ENCODE measurements at places on chromosomes 7 and 10.

GRCh38 chr7:111145472-111145871 is 54.5 kb downstream of the LRRN3 start:
- no peak for DNase-seq

DNA sequence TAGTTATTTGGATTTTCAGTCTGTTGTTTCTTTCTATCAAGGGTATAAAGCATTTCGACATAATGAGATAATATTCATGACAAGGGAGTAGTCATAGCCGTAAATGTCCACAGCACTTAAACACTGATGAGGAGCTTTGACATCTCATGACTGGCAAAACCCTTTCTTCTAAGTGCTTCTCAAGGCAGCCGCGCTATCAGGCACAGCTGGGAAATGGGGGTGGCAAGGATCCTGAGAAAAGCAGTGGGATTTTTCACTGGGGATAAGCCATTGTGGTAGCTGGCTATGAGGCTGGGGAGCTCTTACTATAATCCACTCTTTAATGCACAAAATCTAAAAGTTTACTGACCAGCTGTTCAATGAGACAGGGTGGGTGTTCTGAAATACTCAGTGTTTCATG is 493.2 kb upstream of the KLF6 start:
- no peak for DNase-seq

DNA sequence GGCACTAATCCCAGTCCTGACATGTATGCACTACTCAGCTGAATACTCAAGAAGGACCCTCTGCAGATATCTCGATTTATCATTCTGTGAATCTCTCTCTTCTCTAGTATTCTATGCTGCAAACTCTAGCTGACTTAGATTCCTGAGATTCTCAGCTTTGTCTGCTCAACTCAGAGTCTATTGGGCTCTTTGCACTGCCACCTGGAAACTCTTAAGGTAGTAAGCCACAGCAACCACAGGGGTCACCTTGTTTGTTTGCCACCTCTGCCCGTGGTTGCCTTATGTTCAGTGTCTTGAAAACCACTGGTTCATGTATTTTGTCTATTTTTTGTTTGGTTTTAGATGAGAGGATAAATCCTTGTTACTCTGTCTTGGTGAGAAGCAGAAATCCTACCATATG is 72.9 kb downstream of the SP8 start:
- DNase-seq: no peak

DNA sequence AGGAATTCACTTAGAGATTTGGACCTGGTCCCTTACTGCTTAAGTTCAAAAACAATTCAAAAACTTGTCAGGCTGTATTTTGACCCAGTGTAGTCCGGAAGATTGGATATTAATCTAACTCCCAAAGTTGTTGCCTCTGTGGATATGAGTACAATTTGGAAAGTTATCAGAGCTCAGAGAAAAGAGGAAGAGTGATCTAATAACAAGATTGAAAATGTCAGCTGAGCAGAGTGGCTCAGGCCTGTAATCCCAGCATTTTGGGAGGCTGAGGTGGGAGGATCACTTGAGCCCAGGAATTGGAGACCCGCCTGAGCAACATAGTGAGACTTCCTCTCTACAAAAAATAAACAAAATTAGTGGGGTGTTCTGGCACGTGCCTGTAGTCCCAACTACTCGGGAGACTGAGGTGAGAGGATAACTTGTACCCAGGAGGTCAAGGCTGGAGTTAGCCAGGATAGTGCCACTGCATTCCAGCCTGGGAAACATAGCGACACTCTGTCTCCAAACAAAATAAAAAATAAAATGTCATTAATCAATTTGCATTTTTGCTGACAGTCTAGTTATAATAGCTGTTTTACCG is 3.2 kb upstream of the ASCC1 start:
- no peak for DNase-seq

DNA sequence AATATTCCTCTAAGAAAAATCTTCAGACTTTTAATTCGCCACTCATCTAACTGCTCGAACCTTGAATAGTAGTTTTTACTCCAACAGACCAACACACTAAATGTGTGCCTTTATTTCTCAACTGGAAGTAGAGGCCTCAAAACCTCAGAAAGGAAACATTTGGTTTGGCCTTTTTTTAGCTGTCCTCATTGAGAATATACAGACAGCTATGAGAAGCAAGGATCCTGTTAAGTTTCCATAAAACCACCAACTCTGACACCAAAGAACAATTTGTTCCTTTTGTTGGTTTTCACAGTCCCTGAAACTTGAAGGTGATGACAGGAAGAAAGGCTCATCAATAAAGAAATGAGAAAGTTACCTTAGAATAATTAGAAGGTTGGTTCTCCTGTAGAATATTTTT is 199.2 kb upstream of the MEOX2 start:
- DNase-seq: no peak

DNA sequence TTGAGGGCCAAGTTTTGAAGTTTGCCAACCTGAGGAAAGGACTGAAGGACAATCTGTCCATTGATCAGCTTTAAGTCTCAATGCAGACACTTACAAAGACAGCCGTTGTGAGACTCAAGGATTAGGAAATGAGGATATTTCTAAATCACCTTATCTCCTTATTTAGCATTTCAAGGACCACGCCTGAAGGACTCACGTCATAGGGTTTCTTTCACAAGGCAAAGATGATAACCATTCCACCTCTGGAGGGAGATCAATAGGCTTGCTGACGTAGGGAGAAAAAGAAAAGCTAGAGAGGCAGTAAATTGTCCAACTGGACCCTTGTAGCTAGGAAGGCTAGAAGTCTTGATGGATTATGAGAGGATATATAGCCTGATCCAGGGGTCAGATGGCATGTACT is 3.3 kb upstream of the ASB4 start:
- no peak for DNase-seq

GRCh38 chr10:132065491-132066105 is at the start of gene JAKMIP3:
Gene JAKMIP3 (plus strand): TSS chr10:132065946. CDS start chr10:132104809, 38,863 bp downstream.
- DNase-seq: no peak

DNA sequence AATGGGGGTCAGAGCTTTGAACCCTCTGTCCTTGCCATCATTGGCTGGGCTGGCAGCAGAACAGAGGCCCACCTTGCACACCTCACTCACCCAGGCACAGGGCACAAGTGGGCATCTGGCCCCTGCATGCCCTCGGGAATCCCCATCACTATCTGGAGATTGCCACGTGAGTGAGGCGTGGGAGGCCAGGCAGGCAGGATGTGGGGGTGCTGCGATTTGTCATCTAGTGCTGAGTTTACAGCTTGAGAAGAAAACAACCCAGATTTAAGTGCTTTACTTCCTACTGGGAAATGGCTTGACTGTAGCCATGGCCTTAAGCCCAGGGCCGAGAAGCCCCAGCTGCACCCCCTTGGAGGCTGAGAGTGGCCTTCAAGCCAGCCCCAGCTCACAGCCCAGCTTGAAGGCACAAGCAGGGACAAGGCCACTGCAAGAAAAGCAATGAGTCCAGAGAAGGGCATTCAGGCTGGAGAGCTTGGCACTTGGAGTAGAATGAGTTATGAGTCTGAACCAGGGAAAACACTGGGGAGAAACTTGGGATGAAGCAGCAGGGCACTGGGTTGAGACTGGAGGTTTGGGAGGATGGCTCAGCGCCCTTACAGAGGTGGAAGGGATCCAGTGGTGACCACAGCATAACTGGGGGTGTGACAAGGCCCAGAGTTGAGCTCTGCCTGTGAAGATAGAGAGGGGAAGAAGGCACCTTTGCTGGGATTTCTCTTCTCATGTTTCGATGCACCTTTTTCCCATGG is 123.0 kb downstream of the CXCL12 start:
- DNase-seq: no peak

GRCh38 chr10:101829561-101830315 is 11.5 kb upstream of the OGA start:
- peak; percentile 61 for DNase-seq

- peak; percentile 58 for DNase-seq
These were observed 121.5 kb downstream of the KAT6B start for GRCh38 chr10:74947781-74948401.

- DNase-seq: no peak
These were observed 662 bp downstream of the POLR3A start for GRCh38 chr10:78028438-78029268.

DNA sequence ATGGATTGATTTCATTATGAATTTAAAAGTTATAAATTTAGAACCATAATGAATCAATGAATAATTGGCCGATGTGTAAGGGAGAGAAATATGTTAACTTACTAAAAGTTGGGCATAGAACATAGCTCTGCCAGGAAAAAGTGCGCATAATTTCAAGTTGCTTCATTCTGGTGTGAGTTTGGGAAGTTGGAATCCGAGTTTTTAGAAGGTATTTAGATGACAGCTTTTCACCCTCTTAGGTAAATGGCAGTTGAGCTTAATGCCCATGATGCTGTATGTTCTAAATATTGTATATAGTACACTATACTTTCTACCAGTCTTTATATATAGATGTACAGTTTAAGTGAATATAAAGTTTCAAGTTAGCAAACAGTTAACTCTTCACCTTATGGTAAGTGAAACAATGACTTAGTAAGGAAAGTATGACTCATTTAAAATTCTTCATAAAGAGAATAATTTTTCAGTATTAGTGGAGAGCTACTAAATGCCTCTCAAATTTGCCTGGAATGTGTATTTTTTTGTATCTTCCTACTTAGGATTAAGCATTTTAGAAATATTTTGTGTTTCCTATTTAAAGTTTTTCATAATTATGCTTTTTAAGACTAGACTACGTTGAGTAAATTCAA is 1.6 kb downstream of the C1GALT1 start:
- no peak for DNase-seq

DNA sequence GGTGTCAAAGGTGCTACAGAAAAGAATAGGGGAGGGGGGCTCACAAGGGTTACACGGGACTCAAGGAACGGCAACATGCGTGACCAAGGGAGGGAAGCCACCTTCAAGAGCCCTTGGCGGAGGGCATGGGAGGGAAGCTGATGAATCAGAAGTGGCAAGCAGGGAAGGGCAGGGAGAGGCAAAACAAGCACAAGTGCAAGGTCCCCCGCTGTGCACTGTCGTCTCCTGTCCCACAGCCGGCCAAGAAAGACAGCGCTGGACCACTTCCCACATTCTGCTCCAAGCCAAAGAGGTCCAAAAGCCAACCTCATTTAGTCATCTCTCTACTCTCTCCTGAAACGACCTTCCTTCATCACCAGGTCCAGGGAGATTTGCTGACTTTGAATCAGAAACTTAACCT is 102.7 kb downstream of the CALN1 start:
- no peak for DNase-seq

DNA sequence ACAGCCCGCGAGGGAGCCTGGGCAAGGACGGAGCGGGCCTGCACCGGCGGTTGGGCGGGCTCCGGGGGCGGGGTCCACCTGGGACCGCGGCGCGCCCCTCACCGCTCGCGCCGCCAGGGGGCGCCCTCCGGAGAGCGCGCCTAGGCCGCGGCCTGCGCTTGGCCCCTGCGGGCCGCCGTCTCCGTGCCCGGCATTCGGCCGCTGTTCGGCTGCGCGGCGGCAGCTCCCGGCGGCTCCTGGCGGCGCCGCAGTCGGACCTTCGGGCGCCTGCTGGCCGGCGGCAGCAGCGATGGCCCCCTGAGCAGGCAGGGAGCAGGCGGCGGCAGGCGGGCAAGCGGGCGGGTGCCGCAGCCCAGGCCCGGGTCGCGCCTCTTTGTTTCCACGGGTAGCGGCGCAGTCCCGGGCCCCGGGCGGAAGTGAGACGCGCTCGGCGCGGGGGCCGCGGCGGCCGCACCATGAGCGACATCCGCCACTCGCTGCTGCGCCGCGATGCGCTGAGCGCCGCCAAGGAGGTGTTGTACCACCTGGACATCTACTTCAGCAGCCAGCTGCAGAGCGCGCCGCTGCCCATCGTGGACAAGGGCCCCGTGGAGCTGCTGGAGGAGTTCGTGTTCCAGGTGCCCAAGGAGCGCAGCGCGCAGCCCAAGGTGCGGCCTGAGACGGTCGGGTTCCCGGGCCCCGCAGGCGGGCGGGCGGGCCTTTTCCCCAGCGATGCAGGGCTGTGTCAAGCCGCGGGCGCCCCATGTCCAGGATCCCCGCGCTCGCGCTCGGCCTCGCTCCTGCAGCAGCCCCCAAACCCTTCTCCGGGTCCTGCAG is at the start of gene INTS15:
TSS of gene INTS15 (plus strand) at position 193 of the 816 bp plus-strand sequence. CDS start at position 456, 263 bp downstream.
- DNase-seq: peak; percentile 79

GRCh38 chr7:39733881-39734632 is 110.7 kb downstream of the RALA start:
- DNase-seq: no peak

DNA sequence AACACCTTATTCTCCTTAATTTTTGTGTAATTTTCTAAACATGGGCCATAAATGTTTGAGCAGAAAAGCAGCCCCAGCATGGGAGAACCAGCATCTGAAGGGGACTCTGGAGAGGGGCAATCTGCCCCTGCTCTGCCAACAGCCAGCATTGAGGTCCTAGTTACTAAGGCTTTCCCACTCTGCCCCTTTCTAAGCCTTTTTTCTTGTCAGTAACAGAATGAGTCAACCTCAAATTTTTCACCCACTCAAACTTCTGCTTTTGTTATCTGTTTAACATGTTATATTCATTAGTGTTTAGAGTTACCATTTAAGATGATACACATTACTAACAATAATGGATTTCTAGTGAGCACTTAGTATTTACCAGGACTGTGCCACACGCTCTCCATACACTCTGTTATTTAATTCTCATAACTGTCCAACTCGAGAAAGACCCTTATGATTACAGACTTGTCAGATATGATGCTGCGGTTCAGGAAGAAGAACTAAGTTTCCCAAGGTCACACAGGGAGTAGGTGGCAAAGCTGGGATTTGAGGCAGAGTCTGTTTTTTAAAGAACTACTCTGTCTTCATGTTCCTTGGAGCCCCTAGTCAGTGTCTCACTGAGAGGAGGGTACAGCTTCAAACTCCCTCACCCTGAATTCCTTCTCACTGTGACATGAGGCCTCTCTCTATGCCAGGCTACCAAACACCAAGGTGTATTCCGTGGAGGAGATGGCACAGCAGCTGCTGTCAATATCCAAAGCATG is 19.9 kb upstream of the GPAM start:
- no peak for DNase-seq

DNA sequence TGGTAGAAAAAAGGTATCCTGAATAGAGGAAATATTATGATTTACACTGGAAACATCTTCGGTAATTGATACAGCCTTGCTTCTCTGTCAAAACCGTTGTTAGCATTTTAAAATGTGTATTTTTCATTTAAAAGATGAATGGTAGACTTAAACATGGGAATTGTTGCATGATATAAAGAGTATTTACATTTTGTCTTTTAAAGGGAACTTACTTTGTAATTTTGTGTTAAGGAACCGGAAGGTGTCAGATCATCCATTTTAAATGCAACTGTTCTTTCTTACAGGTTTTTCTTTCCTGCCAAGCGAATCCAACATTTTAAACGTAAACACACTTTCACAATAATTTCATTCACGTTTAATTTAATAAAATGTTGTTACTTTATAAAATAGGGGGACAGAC is 1.8 kb upstream of the IGF2BP3 start:
- no peak for DNase-seq

- no peak for DNase-seq
These were observed 4.6 kb downstream of the HMX3 start for GRCh38 chr10:123140164-123140982.

GRCh38 chr10:130994191-130994590 is 317.3 kb downstream of the TCERG1L start:
- no peak for DNase-seq
